ENCODE measurements at places on chromosomes 2 and 18.

GRCh38 chr2:64937687-64938491 is 51.3 kb upstream of the SLC1A4 start:
- DNase-seq: peak; percentile 46

DNA sequence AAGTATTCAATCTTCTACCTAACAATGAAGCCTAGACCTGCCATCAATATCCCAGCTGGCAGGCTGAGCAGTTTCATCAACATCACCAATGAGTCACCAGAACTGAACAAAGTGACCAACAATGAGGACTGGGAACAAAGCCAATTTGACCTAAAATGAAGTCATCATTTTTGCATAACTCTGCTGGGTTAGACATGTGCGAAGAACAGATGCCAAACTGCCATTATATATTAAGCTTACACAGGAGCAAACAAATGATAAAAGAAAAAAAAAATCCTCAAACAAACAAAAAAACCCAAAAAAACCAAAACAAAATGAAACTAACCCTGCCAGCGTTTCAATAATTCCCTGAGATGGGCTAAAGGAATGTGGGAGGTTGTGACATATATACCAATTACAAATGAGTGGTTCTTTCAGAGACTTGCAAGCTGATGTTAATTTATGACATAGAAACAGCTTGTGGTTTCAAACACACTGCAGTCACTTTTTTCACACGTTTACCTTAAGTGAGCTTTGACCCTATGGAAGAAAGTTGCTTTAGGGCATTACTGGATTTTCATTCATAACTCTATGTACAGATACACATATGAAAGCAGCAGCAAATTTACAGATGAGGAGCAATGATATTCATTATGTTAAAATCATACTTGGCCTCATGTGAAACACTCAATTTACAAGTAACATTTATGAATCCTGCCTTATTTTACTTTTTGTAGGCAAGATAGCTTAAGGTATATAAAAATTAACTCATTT is 56.9 kb upstream of the CCDC141 start:
- DNase-seq: no peak

DNA sequence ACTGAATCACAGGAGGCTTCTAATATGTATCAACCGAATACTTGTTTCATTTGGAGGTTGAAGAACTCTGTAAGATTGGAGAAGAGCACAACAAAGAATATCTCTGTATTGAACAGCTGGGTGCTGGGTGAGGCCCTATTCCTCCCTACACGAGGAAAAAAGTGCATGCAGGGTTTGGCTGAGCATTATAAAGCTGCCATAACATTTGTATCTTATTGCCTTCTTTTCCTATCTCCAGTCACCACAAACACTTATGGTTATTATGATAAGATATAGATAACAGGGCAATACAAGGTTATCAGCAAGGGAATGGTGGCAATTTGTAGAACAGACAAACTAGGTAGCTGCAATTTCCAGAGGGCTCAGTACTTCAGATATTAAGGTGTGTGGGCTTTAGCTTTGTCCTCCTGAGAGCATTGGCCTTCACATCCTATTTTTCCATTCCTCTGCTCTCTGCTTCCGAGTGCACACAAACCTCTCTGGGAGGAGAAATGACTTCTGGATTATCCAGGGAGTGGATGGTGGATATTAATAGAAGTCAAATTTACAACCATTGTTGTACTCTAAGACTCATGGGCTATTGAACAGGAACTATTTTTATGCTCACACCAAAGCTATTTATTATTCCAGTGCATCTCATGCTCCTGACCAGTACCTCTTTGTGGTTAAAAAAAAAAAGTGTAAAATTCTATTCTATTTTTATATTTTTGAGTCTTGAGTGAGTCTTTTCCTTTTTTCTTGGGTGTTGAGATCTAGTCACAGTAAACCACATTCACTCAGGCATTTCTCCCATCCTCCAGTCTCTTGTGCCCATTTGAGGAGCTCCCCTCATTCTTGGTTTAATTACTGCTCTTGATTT is 248.4 kb downstream of the ETAA1 start:
- no peak for DNase-seq

- no peak for DNase-seq
Measured at GRCh38 chr18:79962311-79962710, 2.1 kb upstream of the HSBP1L1 start.

DNA sequence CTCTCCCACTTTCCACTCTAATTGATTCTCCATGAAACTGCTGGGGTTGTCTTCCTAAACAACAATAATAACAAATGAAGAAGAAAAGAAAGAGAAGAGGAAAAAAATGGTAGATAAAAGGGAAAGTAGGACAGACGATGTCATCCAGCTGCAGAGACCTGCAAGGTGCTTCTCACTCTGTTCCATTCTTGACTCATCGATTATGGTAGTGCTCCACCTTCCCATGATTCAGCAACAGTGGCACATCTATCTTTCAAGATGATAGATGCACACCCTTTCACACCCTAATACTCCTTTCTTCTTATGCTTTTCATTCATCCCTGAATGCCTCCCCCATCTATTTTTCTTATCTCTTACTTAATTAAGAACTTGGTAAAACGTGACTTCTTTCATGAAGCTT is 610.2 kb downstream of the NR4A2 start:
- DNase-seq: no peak

- DNase-seq: no peak
Measured at GRCh38 chr2:48545244-48545643, 15.3 kb downstream of the STON1 start.

DNA sequence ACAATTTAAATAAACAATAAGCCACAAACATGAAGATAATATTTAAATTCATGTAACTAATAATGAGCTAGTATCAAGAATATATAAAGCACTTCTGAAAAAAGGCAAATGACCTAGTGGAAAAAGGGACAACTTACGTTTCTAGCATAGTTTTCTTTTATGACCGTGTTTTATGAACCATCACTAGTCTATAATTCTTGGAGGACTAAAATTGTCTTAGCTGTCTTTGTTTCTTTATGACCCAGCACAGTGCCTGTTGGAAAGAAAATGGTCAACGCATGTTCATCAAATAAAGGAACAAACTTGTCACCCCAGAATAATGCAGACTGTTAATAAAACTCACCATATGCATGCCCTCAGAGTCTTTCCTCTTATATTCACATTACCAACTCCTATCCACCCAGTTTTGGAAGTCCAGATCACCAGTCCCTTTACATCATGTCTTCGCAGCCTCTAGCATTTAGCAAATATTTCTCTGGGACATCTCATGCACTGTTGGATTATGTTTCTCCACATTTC is 57.4 kb upstream of the GRB14 start:
- no peak for DNase-seq

GRCh38 chr2:226536410-226536809 is 263.2 kb downstream of the IRS1 start:
- no peak for DNase-seq
